ENCODE measurements at places on chromosomes 11 and 22.
A peak's percentile ranks its signal among the peaks of the same experiment; 100 is the strongest.

GRCh38 chr22:46476547-46476941 is 60.9 kb downstream of the CELSR1 start:
- no peak for DNase-seq

DNA sequence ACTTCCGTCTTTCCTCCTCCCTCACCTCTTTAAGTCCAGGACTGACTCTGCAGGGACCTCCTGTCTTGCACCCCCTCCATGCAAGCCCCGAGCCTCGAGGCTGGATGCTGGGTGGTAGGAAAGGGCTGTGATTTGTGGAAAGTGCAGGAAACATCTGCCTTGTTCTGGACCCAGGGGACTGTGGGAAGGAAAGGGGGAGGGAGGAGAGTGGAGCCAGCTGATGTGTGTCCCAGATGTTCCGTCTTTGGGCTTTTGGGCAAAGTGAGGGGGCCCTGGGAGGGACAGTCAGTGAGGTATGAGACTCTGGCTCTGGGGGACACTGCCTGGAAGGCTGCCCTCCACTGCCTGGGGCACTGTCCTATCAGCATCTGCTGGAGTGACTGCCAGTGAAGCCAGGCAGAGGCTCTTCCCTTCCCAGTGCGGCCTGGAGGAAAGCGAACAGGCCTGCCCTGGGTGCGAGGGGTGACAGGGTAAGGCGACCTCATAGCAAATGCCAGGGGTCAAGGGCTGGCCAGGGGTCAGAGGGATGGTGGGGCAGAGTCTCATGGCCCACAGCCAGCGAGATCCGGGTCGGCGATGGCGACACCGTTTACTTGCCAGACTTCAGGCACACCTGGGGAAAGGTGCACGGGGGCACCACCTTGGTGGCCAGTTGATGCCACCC is 1.7 kb downstream of the MRGPRD start:
- DNase-seq: no peak

- no peak for DNase-seq
These were observed 13.0 kb downstream of the CYTH4 start for GRCh38 chr22:37295213-37295886.

DNA sequence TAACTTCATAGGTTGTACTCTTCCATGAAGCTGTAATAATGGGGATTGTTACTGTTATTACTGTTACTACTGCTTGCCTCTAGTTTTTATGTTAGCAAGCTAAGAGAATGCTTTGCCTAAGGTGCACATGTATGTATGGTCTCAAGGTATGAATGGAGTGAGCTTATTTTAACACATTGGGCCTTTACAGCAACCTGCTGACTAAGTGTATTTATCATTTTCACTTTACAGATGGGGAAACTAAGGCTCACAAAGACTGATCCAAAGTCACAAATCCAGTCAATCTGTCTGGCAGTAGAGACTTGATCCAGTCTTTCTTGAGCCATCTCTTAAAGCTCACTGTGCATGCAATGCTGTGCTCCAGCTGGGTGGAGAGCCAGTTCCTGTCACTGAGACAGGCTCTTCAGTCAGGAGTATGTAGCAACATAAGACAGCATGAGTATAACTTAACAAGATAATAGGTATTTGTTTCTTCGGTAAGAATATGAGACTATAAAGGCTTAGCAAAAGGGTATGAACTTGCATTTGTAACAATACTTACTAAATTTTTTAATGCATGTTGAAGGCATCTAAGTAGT is 66.5 kb downstream of the PPP2R1B start:
- DNase-seq: no peak

DNA sequence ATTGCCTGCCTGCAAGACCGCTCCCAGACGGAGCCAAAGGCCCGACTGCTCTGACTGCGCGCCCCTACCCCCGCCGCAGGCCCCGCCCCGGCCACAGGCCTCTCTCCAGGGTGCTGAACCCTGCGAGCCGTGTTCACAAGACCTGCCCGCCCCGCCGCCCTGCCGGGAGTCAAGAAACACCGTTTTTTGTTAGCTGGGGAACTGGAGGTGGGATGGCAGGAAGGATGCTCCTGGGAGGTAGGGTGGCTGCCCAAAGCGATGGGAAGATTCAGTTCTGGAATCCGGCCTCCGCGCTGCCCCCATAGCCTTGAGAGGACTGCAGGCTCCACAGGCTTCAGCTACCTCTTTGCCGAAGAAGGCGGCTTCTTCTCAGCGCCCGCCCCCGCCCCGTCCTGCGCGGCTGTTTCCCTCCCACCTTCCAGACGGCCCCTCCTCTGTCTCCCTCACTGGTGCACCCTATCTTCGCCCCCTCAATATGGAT is 2.7 kb upstream of the PDE2A start:
- DNase-seq: peak; percentile 28

DNA sequence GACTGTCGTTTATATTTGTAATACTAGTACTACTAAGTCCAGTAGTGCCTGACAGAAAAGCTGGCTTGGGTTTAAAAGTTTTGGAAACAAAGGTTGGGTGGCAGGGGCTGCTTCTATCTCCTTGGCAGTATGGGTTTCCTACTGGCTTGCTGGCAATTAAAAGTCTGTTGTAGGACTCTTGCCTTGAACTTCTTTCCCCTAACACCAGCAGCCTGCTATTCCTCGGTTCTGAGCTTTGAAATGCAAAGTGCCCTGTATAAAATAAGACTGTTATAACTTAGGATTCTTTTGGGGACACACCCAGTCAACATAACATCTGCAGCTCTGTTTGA is 1.3 kb downstream of the RNF169 start:
- DNase-seq: no peak

- no peak for DNase-seq
These were observed 36.0 kb downstream of the CAPN1 start for GRCh38 chr11:65217441-65218423.

DNA sequence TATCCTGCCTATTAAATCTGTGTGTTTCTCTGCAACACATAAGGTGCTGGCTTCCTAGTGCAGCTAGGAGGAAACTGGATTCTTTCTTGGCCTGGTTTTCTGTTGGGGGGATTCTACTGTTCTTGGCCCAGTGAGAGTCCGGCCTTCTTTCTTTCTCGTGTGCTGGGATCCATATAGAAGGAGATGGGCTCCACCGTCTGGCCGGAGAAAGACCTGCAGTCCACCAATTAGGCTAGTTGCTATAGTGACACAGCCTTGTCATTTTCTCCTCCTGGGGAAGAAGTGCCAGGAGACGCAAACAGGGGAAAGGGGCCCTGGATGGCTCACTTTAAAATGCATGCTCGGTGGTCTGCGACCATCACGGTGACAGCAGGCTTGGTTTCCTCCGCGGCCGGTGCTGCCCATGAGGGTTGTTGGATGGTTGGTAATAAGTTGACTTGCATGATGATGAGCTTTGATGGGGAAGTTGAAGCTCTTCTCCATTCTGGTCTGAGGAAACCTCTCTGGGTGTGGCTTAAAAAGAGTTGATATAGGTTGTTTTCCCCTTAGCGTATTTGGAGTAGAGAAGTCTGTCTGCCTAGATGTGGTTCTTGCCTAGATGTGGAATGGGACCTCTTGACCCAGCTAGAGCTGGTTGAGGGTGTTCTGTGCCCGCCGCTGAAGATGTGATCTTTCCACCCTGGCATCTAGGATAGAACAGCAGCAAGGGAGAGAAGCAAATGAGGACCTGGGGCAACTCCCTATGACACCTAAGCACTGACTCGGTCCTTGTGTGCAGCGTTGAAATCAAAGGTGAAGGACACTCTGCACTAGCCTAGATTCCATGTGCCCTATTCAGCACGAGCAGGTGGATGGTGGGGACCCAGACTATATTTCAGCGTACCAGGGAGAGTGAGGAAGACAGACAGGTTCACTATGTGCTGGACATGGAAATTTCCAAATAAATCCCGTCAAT is 1335.0 kb downstream of the BRD1 start:
- no peak for DNase-seq

DNA sequence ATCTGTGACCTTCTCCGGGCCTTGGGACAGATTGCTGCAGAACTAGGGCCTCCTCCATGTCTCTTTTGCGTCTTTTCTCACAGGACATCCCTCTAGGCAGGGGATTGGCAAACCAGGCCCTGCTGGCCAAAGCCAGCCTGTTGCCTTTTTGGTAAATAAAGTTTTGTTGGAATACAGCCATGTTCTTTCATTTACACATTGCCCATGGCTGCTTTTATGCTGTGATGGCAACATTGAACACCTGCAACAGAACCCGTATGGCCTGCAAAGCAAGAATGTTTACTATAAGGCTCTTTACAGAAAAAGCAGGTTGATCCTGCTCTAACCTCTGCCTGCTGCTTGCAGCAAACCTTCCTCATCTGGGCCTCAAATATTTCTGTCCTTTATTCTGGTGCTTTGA is 56.8 kb upstream of the B3GAT1 start:
- no peak for DNase-seq

DNA sequence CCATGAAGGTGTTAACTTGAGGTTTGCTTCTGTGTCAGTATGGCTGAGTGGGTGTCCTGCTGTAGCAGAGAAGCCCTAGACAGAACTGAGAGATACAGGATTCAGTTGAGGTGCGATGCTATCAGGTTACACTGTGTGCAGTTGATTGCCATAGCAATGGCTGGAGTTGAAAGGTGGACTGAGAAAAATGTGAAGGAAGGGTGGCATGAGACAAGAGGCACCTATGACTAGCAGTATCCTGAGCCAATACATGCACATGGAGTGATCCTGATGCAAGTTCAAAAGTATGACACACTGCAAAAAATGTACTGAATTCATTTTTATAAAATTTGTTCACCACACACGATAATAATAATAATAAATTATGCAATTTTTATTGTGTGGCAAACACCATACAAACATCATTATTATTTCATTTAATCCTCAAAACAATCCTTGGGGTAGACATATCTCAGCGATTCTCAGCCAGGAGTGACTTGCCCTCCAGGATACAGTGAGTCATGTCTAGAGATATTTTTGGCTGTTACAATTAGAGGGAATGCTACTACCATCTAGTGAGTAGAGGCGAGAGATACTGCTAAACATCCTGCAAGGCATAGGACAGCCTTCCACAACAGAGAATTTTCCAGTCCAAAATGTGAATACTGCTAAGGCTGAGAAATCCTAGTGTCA is 3.9 kb upstream of the PIWIL4 start:
- DNase-seq: no peak

DNA sequence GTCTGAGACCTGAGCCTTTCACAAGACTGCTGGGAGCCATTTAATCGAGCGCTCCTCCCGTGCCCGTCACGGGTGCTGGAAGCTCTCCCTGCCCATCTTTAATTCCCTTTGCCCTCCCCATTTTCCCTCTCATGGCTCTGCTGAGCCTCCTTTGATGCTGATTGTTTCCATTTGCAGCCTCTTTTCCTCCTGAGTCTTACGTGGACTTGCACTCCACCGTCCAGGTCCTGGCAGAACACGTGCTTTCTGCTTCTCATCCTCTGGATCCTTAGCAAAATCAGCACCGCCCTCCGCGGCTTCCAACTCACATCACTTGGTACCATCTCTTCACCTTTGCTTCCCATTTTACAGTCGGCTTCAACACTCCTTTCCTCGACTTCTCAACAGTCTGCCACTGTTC is 7.3 kb downstream of the IFT27 start:
- DNase-seq: no peak

DNA sequence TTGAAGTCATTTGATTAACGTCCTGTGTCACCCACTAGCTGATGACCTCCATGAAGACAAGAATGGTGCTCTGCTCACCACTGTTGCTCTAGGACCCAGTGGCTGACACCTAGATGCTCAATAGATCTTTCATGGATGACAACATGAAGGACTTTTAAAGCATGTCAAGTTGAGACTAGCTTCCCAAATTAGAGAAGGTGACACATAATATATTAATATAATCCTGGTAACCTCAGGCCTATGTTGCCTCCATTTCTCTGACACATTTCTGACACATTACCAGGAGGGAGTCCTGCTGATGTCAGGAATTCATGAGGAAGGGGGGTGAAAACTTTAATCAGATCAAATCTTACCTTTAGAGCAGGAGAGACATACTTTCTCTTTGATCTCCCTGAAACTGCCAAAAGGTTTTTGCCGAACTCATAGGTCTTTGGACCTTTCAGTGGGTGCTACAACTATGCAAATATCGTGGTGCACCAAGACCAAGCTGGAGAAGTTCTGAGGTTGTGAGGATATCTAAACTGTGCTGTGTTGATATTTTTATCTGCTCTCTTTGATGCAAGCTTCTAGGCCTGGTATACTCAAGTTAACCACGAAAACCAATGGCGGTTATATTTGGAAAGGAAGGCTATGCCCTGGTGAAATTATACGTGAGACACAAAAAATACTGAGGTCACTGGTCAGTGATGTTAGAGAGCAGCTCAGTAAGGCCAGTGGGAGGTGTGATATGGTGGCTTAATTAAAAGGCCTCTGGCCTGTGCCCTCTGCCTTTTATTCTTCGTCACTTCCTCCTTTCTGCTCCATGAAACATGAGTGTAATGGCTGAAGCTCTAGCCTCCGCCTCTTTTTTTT is 13.2 kb upstream of the AMPD3 start:
- DNase-seq: no peak

DNA sequence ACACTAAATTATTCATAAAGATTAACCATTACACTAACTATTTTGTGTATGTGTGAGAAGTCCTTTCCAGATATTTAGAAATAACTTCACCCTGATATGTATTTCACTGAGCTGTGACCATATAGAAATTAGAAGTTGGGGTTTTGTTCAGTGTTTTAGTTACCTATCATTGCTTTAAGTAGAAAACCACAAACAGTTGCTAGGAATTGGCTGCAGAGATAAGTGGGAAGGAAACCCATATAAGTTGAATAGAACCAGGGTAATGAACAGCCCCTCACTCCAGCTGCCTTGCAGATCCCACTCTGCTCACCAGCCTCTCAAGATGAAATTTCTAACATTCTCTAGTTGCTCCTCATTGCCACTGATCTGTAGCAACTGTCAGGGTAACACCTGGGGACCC is 10.3 kb downstream of the SRSF8 start:
- no peak for DNase-seq

DNA sequence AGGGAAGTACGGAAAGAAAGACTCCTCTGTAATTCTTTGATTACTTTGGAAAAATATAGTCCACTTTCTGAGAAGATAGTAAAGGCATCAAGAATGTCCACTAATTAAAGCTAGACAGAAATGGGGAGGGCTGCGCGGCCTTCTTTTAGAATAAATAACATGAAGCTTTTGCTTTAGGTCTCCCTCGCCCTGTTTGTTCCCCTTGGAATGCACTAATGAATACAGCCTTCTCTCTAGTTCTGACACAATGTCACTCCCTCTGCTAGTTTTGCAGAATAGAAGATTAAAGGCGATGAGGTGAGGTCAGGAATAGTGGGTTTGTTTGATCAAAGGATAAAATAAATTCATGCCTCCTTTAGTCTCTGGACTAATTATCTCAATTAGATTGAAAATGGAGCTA is 543.9 kb downstream of the OPCML start:
- no peak for DNase-seq

- no peak for DNase-seq
These were observed at the start of gene ADAMTS15 for GRCh38 chr11:130448416-130449309. ADAMTS15 (plus strand) TSS chr11:130448645; CDS start chr11:130448974, 329 bp downstream.

DNA sequence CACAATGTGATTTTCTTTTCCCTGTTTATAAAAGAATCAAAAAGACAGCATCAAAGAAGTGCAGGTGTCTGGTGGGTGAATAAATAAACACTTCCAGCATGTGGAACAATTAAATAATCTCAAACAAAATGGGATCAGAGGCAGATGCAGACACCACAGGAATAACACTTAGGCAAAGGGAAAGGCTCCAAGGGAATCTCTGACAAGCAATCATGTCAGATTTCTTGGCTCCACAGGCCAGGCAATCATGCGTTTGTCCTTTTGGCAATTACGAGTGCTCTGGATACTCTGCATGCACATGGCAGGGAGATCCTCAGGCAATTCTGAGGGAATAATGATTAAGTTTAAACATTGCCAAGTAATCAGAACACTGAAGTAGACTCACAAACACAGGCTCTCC is 403.5 kb upstream of the LUZP2 start:
- DNase-seq: no peak

GRCh38 chr11:35419830-35420333 is 524 bp upstream of the SLC1A2 start:
- DNase-seq: no peak

GRCh38 chr22:40498420-40499208 is 128.2 kb downstream of the SGSM3 start:
- no peak for DNase-seq
